ENCODE measurements at places on chromosomes 1 and 21. TPM values are rescaled to one million over a fixed set of nuclear protein-coding genes. Genes with fewer than 3 reads are reported as not detected.

KRTAP10-2 gene
- polyA plus RNA-seq = not detected

TSPAN1 gene
- polyA plus RNA-seq = 2.3 TPM

NUDC gene
- 42.1 TPM for polyA plus RNA-seq

PADI3 gene
- 31.0 TPM for polyA plus RNA-seq

BRDT gene
- not detected for polyA plus RNA-seq

TMIGD3 gene
- 0.31 TPM for polyA plus RNA-seq

RNF220 gene
- 47.8 TPM for polyA plus RNA-seq

IFI44L gene
- polyA plus RNA-seq = 0.59 TPM

TACSTD2 gene
- polyA plus RNA-seq = 1,164 TPM

S100A3 gene
- polyA plus RNA-seq = 27.5 TPM

OVAAL gene
- polyA plus RNA-seq = not detected

REN gene
- polyA plus RNA-seq = 0.27 TPM

IFNLR1 gene
- 2.2 TPM for polyA plus RNA-seq

MASP2 gene
- polyA plus RNA-seq = 0.02 TPM

CLDN14 gene
- 0.04 TPM for polyA plus RNA-seq

CFAP57 gene
- polyA plus RNA-seq = 0.06 TPM

LRRC71 gene
- not detected for polyA plus RNA-seq

EPHA8 gene
- polyA plus RNA-seq = 0.06 TPM

HAO2 gene
- polyA plus RNA-seq = not detected

SLC19A2 gene
- 5.7 TPM for polyA plus RNA-seq

PDE4B gene
- polyA plus RNA-seq = 0.51 TPM

KCNA3 gene
- 0.05 TPM for polyA plus RNA-seq

OR6N1 gene
- not detected for polyA plus RNA-seq

AGMAT gene
- 0.16 TPM for polyA plus RNA-seq

SPSB1 gene
- 14.4 TPM for polyA plus RNA-seq

LIN28A gene
- not detected for polyA plus RNA-seq
